ENCODE measurements at places on chromosomes 4 and X.

DNA sequence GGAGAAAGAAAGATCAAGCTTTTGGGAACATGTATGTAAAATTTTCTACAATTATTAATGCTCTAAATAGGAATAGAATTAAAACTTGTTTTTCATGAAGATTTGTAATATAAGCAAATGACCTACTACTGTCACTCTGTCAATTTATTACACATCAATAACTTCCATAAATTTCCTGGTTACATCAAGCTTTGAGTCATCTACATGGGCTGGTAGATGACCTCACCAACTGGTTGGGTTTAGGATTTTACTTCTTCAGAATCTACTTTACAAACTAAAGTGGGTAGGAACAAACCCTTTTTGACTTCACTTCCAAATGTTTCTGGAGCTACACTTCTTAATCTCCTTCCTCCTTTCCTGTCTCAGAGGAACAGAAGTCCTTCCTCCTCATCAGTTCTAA, 12.0 kb upstream of the LRAT start:
- DNase-seq, result no peak

DNA sequence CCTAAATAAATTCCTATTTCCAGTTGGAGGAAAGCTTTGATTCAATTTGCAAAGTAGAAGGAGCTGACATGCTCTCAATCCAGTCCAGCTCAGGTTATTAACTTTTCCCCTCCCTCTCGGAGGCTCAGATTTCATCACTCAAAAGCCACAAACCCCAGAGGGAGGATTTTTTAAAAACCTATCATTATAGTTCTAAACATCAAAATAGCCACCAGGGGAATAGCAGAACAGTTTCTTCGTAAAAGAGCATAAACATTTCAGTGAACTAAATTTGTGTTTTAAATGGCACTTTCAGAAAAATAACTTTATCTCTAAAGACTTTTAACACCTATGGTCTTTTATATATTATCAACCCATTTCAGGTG, 8.8 kb downstream of the GPRIN3 start:
- no peak for DNase-seq

DNA sequence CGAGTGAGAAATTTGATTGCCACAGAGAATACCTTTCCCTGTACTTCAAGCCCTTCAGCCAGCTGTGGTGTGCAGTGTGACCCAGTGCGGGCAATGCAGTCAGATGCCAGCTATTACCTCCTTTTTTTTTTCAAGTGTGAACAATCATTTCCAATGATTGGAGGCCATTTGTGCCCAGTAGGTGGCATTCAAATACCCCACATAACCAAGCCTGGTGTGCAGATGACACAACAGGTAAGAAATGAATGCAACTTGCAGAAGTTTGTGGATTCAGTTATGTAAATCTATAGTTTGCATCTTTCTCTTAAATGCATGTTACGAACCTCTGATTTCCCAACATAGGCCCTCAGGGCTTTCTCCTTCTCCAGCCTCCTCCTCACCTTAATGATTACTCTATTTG, 98.0 kb downstream of the CLCN4 start:
- DNase-seq, result no peak

DNA sequence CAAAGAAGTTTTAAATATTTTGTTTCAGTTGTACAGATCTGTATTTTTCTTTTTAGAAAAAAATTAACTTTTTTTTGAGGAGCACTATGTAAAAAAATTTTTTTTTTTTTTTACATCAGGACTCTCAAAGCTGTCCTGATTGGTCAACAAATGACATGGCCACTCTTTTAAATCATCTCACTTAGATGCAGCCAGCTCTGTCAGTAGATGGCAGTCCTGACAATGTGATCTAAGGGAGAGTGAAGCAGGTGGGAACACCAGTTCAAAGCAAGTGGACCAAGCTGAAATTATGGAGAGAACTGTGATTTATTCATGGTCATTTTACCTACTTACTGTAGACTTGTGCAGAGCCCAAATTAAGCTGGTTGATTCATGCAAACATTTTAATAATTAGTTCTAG, 174.7 kb upstream of the GPRIN3 start:
- DNase-seq, result no peak

GRCh38 chr4:86482306-86483172, 111.6 kb upstream of the PTPN13 start:
- DNase-seq, result no peak

- no peak for DNase-seq
These were observed 72.1 kb downstream of the GPR101 start for GRCh38 chrX:136961594-136962135.

- no peak for DNase-seq
These were observed 45.7 kb upstream of the HPF1 start for GRCh38 chr4:169803413-169803812.

- DNase-seq, result no peak
These were observed 123.0 kb upstream of the MAMLD1 start for GRCh38 chrX:150239946-150240642.

DNA sequence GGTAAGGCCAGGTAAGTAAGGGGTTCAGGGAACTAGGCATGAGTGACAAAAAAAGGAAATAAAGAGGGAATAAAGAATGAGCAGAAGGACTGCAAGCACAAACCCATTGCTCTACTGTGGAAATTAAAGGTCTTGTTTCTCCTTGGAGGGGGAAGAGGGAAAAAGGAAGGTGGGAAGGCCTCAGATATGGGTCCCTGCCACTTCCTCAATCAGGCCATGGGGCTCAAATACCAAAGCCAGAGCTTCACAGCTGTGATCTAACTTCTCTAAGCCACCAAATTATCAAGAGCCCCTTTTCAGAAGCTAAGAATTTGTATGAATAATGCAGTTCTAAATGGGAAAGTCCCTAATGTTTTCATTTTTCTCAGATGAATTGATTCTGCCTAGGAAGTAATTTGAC, 4.7 kb downstream of the USP51 start:
- no peak for DNase-seq
